DMS 273 treated with DMSO at 0.1 percent for 48 hours (cell line): ENCODE measurements at places on chromosomes 7 and 10.
A peak's percentile ranks its signal among the peaks of the same experiment; 100 is the strongest.

GRCh38 chr10:128161031-128161430 is 34.8 kb upstream of the MKI67 start:
- DNase-seq: no peak

- no peak for DNase-seq
Measured at GRCh38 chr7:111771638-111772037, 209.3 kb upstream of the IMMP2L start.

GRCh38 chr10:3933733-3934132 is 148.7 kb upstream of the KLF6 start:
- no peak for DNase-seq

- DNase-seq: no peak
Measured at GRCh38 chr10:96986200-96986856, 154.2 kb downstream of the LCOR start.

DNA sequence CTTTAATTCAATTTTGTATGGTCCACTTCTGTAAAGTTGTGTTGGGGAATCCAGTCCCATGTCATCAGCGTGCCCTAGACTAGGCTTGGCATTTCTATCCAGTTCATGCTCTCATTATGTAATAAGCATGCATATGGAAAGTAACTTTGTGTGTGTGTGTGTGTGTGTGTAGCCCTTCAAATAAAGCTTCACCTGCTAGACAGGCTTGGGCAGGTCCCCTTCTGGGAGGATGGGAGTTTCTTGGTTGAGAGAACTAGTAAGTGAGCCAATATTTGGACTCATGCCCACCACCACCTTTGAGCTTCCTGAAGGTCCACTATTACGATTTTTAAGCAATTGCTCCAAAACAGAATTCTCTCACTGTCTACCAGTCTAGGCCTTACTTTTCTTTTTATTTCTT is 6.9 kb downstream of the BZW2 start:
- DNase-seq: no peak

GRCh38 chr7:23018750-23019149 is 4.8 kb upstream of the HYCC1 start:
- DNase-seq: no peak

- peak; percentile 20 for DNase-seq
Measured at GRCh38 chr10:88879534-88880281, at the start of gene STAMBPL1. Gene STAMBPL1 (plus strand): TSS chr10:88880245. CDS start chr10:88901709, 21,464 bp downstream.

- no peak for DNase-seq
Measured at GRCh38 chr10:105514106-105514505, 873.0 kb downstream of the SORCS3 start.

DNA sequence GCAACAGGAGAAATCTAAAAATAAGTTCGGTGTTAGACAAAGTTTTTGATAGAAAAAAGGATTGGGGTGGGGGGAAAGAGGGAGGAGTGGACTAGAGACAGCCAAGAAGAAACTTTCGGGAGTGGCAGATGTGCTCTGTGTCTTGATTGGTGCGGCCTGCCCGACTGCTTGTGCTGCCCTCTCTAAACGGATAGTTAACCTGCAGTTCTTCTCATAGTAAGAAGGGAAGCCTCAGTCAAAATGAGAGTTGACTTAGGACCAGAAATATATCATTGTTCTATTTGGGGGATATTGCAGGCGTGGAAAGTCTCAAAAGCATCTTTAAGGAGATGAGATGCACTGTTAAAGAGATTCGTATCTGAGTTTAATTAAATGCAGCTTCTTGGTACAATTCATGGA is 39.3 kb downstream of the UBE3C start:
- DNase-seq: no peak

GRCh38 chr7:34662058-34662708 is 4.2 kb downstream of the NPSR1 start:
- DNase-seq: no peak

- DNase-seq: no peak
Measured at GRCh38 chr10:25858076-25858475, 76.0 kb upstream of the MYO3A start.

GRCh38 chr10:48492201-48492600 is 112.7 kb downstream of the ARHGAP22 start:
- no peak for DNase-seq

GRCh38 chr7:36854652-36855051 is 130.4 kb upstream of the AOAH start:
- no peak for DNase-seq

- DNase-seq: no peak
Measured at GRCh38 chr10:122984708-122985107, 4.5 kb downstream of the PSTK start.

DNA sequence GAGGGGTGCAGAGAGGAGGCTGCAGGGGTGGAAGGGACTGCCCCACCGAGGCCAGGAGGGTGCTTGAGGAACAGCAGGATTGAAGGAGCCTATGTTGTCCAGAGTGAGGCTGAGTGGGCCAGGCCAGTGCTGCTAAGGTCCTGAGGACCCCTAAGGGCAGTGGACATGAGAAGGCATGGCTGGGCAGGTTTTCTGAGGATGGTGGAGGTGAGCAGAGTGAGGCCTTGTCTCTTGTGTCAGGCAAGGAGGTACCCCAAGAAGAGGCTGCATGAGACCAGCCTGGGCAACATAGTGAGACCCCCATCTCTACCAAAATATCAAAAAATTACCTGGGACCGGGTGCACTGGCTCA is 5.2 kb downstream of the SH2B2 start:
- no peak for DNase-seq

GRCh38 chr10:86281396-86281795 is 85.2 kb downstream of the GRID1 start:
- no peak for DNase-seq

- DNase-seq: no peak
Measured at GRCh38 chr10:83425306-83425705, 714.0 kb upstream of the GHITM start.
